ENCODE measurements at places on chromosomes 3 and 15.
A peak's percentile ranks its signal among the peaks of the same experiment; 100 is the strongest.

GRCh38 chr3:87298111-87298718 is 21.8 kb upstream of the POU1F1 start:
- DNase-seq = peak; percentile 59

DNA sequence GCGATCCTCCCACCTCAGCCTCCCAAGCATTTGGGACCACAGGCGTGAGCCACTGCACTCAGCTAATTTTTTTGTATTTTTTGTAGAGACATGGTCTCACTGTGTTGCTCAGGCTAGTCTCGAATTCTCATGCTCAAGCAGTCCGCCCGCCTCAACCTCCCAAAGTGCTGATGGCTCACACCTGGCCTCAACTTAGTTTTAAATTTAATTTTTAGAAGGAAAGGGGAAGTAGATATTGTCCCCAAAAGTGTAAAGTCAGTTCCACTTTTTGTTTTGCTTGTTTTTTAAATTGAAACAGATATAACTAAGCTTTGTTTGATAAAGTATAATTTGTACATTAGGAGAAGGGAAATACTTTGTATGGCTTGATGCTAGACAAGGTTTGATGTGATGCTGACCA is 31.3 kb upstream of the NFKBIZ start:
- no peak for DNase-seq

DNA sequence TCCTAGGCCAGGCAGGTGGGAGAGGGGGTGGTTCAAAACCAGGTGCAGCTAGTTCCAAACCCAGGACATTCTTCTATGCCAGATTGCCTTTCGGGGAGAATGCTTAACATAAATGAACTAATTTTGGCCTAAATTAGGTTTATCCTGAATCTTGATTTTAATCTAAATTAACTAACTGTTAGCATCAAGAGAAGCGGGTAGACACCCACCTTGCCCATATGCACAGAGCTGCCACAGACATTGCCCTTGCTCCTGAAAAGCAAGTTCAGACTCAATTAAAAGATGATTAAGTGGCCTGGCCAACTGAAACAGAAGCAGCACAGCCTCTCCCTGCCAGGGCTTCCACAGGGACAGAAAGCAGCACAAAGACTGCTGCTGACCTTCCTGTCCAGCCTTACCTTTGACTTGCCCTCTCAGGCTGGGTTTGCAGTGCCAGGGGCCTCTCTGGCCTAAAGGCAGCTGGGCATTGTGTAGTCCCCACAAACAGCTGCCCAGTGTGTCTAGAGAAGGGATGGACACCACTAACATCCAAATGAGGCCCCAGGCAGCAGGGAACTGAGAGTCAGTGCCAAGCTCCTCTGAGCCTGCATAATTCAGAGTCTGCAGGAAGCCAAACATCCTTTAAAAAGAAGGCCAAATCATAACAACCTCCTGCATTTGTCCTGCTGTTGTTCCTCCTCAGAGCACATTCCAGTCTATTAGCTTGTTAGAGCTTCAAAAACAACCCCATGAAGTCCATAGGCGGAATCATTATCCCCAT is 15.4 kb upstream of the OXTR start:
- DNase-seq = no peak

DNA sequence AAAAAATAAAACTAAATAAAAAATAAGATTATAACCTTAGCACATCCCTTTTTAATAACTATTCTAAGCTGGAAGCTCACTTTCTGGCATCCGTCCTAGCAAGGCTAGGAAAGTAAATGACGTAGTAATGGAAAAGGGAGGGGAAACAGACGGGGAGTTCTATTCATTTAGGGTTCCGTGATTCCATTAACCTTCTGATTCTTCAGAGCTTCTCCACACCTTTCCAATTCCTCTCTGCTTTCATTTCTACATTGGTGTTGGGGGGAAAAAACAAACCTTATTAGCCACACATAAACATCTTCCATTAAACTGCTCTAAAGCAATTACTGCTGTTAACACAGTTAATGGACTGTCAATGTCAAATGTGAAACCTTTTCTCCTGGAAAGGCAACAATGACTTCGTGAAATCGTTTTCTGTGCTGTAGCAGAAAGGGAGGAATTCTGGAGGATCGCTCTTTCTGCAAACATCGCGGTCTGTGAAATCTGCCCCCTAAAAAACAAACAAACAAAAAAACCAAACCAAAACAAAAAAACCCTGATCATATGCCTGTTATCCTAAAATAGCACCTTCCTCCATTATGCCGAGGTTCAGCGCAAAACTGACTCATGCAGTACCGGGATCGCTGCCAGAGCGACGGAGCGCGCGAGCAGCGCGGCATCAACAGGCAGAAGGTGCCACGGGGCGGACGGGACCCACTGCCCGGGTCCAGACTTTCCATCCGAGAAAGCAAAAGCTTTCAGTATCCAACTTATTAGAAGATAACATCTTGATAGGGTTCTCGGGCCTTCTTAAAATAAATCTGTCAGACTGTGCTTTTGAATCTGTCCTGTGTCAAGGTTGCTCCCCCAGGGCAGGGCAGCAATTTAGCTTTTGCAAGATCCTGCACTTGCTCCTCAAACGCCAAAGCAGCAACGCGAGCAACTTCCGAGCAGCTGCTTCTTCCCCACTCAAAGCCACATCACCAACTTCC is 156.2 kb downstream of the FGF12 start:
- peak; percentile 82 for DNase-seq

- DNase-seq = no peak
Observed at GRCh38 chr3:185623939-185624665, 38.0 kb downstream of the SENP2 start.

- DNase-seq = peak; percentile 90
Observed at GRCh38 chr3:8769088-8769822, at the start of gene OXTR. Gene OXTR (minus strand): TSS chr3:8769613. CDS start chr3:8768187, 1,426 bp downstream.

GRCh38 chr3:118948146-118948545 is 86.5 kb downstream of the IGSF11 start:
- no peak for DNase-seq

DNA sequence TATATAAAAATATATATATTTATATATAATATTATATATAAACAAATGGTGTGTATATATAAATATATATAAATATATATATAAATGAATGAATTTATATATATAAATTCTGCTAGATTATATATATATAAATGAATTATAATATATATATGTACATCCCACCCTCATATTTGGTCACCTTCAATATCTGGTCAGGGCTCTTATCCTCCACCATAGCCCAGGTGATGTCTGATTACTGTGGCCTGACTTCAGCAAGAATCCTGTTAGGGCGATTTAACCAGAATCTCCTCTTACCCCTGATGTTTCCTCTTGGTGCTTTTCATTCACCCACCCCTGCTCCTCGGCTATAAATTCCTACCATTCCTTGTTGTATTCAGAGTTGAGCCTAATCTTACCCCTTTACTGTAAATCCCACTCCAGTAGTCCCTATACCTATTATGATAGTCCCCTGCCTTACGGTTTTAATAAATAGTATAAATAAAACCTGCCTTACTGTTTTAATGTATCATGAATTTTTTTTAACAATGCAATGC is 439.6 kb downstream of the PLOD2 start:
- DNase-seq = no peak

DNA sequence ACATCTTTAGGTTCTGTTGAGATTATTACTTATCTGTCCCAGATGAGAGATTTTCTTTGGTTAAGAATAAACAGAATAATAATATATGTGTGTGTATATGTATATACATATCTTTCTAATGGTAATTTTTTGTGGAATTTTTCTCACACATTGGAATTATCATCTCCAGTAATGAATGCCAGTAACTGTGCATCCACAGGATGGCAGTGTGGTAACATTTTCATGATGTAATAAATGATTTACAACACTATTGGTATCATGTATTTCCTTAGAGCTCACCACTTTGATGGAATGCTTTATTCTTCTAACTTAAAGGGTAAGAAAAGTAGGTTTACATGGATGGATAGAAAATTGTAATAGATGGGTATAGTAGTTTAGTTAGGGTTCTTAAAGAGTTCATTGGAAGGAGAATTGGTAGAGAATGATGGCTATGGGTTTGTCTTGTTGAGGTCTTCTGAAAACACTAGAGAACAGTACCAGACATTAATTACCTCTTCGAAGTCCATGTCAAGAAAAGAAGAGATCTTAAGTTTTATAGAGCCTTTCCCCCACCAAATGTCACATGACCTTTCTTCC is 78.1 kb downstream of the STT3B start:
- DNase-seq = peak; percentile 63

DNA sequence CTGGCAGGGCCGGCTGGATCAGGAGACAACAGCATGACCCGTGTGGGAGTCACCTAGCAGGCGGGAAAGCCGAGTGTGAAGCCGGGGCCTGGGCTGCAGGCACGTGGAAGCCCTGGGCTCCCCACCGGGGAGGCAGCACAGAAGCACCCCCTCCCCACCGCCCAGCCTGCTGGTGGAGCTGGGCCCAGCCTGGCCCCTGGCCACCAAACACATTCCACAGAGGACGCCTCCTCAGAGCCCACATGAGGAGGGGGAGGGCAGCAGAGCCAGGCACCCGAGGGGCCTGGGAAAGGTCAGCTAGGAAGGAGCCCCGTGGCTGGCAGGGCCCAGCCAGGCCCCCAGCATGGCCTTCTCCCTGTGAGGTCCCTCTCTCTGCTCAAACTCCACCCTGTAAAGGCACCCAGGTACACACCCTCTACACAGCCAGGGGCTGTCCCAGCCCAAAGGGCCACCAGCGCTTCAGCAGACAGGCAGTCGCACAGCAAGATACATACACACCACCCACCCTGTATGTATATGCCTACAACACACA is 4.5 kb downstream of the PLXNB1 start:
- DNase-seq = no peak

- DNase-seq = no peak
Observed at GRCh38 chr3:182308328-182308727, 485.0 kb upstream of the ATP11B start.

GRCh38 chr15:40743485-40743901 is 11.6 kb downstream of the RMDN3 start:
- no peak for DNase-seq

GRCh38 chr3:138336454-138336999 is 6.9 kb upstream of the NME9 start:
- DNase-seq = no peak

DNA sequence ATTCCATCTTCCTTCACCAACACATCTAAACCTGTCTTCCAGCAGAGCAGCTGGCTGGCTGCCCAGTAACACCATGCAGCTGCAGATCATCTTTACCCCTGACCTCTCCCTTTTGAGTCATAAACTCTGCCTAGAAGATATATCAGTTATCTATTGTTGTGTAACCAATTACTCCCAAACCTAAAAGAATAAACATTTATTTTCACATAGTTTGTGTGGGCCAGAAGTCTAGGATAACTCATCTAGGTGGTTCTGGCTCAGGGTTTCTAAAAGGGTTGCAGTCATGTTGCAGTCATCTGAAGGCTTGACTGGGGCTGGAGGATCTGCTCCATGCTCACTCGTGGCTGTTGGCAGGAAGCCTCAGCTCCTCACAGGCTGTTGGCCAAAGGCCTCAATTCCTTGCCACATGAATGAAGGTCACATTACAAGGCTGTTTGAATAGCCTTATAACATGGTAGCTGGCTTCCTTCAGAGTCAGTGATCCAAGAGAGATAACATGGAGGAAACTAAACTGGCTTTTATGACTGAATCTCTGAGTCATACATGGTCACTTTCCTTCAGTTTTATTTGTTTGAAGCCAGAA is 92.8 kb downstream of the GOLIM4 start:
- peak; percentile 24 for DNase-seq

DNA sequence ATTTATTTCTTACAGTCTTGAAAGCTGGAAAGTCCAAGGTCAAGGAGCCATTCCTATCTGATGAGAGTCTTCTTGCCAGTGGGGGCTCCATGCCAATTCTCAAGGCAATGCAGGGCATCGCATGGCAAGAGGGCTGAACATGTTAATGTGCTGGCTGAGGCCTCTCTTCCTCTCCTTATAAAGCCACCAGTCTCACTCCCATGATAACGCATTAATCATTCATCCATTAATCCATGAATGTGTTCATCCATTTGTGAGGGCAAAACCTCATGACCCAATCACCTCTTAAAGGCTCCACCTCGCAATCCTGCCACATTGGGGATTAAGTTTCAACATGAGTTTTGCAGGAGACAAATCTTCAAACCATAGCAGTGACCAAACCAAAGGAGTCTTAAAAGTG is 118.3 kb downstream of the PROS1 start:
- no peak for DNase-seq

DNA sequence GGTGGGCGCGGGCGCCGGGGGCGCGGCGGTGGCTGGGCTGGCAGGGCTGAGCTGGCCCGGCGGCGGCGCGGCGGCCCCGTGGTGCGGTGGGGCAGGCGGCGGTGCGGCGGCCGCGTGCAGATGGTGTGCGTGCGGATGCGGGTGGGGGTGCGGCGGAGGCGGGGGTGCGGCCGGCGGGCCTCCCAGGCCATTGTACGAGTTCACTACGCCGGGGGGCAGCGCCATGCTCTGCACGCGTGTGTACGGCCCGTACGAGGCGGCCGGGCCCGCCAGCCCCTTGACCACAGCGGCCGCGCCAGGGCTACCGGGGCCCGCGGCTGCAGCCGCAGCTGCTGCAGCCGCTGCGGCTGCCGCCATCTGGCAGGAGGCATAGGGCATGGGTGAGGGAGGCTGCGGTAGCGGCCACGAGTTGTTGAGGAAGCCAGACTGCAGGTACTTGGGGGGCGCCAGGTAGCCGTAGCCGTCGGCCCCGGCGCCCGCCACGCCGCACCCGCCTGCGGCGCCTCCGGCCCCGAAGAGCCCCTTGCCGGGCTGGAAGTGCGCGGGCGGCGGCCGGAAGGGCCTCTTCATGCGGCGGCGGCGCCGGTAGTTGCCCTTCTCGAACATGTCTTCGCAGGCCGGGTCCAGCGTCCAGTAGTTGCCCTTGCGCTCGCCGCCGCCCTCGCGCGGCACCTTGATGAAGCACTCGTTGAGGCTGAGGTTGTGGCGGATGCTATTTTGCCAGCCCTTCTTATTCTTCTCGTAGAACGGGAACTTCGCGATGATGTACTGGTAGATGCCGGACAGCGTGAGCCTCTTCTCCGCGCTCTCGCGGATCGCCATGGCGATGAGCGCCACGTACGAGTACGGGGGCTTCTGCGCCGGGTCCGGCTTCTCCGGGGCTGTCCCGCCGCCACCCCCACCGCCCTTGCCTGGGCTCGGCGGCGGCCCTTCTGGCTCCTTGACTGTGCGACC is 951 bp downstream of the FOXL2 start:
- DNase-seq = peak; percentile 80

DNA sequence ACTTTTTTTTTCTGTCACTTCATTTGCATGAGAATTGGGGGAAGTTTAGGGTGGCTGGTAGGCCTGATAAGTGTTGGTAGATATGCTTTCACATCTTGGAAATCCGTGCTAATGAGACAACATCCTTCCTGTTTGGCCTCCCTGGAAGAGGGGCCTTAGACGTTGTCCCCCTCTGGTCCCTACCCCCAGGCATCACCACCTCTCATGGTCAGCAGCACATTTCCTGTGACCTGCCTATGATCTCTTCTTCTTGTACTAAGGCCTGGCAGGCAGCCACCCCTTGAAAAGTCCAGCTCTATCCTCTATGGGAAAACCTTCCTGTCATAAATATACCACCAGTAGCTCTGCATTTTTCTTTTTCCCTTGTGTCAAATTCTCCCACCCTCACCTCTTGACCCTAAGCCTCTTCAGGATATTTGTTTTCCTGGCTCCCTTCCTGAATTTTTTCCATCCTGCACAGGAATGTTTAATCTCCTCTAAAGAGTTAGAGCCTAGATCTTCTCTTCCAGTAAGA is 107.8 kb downstream of the SNRK start:
- peak; percentile 8 for DNase-seq
